ENCODE measurements at places on chromosomes 3 and 15. TPM values are rescaled to one million over a fixed set of nuclear protein-coding genes. Genes with fewer than 3 reads are reported as not detected.

Gene DNAJA4
- total RNA-seq, result 28.5 TPM

- ATAC-seq, result no peak
Measured at GRCh38 chr3:160616716-160617115, 51.3 kb upstream of the KPNA4 start.

GRCh38 chr3:105678017-105678416, 190.8 kb downstream of the CBLB start:
- ATAC-seq, result no peak

- no peak for ATAC-seq
Measured at GRCh38 chr15:61499376-61499775, 270.3 kb upstream of the RORA start.

- no peak for ATAC-seq
Measured at GRCh38 chr3:172270557-172271166, 177.6 kb downstream of the GHSR start.
